RPMI8226 (cell line): ENCODE measurements at places on chromosomes 2 and 18.
A peak's percentile ranks its signal among the peaks of the same experiment; 100 is the strongest.

DNA sequence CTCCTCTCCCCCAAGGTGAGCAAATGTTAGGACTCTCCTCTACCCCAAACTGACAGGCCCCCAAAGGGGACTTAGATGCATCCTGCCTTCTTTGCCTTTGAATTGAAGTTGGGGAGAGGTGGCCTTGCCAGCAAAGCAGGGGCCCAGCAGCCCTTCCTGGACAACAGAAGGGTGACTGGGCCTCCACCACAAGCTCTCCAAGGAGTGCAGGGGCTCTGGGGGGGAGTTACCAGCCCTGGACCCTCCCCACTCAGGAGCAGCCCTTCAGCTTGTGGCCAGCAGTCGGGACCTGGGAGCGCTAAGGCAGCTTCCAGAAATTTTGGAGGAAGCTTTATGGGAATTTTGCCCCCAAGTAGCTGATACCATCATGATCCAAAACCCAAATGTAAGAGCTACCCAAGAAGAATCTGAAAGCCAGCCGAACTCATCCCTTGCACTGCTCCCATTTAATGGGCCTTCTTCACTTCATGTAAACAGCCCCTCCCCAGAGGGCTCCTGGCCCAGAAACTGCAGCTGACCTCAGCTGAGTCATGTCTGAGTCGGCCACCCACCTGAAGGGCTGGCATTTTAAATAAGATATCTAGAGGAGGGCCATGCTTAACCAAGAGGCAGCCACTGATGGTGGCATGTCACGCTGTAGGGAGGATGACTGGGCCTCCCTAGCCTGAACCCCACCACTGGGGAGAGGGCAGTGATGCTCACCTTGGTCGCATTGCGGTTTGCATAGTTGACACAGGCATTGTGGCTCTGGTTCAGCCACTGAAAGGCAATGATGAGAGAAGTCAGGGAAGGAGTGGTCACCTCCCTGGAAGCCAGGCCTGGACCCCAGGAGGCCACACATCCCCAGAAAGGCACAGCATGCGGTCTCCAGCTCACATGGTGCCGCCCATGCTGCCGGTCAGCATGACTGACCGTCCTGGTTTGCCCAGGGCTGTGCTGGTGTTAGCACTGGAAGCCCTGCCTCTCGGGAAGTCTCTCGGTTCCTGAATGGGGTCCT is 71.5 kb downstream of the SFXN5 start:
- no peak for DNase-seq

DNA sequence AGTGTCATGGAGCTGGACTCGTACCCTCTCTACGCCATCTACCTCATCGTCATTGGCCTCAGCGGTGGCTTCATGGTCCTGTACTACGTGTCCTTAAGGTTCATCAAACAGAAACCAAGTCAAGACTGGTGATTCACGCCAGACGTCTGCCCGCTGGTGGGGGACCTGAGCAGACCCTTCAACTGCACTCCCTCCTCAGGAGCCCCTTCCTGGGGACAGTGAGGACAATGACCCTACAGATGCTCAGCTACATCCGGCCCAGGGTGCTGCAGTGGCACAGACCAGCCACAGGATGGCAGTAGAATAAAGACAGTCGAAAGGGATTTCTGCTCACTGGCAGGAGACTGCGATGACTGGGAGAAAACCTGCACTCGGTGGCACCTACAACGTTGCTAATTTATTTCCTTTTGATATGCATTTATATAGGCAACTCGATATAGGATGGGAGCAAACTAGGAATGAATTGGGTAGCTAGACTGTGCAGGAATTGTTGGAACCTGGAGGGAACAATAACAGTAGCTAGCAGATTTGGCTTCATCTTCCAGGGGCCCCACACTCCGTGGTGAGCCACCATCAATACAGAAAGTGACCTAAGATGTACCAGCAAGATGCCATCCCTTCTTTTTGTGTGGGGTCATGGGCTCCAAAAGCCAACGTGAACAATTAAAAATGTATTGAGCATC is 39.2 kb downstream of the ABCG8 start:
- peak; percentile 66 for DNase-seq

DNA sequence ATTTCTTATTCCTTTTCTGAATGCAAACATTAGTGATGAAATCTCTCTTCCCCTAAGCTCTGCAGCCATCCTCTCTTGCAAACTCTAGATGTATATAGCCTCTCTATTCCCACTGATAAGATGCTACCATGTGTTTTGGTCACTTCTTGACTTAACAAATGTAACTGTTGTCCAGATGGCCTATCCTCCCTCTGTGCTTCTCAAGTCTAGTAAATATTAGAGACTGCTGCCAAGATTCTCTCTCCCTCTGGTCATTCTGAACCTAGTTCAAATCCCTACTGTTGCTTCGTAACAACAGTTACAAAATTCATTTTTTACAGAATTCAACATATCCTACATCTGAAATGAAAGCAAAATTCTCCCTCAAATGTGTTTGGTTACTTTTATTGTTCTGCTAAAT is 156.6 kb downstream of the TXNL1 start:
- no peak for DNase-seq

GRCh38 chr18:25535495-25535894 is 183.5 kb upstream of the ZNF521 start:
- DNase-seq = no peak

- DNase-seq = no peak
These were observed 152.8 kb downstream of the EHBP1 start for GRCh38 chr2:62858231-62858832.

GRCh38 chr2:100703213-100703612 is 116.7 kb upstream of the NPAS2 start:
- DNase-seq = no peak

GRCh38 chr2:239193925-239194677 is 206.7 kb downstream of the HDAC4 start:
- no peak for DNase-seq

DNA sequence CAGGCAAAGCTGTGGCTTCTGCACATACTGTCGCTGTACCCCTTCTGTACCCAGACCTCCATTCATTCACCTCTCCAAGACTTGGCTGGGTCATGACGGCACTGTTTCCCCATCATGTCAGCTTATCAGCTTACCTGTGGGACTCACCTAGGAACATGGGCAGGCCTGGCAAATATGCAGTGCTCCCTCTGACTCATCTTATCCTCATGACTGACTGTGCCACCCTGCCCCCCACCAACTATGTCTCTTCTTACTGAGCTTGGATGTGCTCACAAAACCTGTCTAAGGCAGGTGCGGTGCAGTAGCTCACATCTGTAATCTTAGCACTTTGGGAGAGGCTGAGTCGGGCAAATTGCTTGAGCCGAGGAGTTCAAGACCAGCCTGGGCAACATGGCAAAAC is 152.4 kb downstream of the MGAT5 start:
- DNase-seq = no peak

DNA sequence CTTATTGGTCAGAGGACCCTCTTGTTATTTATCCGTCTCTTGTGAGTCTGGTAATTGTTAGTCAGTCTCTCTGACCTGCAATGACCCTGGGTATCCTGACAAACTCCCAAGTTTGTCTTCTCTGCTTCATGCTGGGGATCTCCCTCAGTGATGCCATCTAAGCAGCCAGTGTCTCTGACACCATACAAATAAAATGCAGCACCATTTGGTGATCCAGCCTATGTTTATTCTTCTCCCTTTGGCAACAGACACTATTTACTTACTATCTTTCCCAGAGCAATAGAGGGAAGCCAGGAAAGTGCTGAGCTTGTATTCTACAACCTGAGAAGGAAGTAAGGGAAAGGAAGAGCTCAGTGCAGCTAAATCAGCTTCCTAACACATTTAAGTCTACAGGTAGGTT is 15.9 kb downstream of the SERPINE2 start:
- no peak for DNase-seq

- DNase-seq = no peak
These were observed 90.1 kb upstream of the RAB12 start for GRCh38 chr18:8519102-8519501.

DNA sequence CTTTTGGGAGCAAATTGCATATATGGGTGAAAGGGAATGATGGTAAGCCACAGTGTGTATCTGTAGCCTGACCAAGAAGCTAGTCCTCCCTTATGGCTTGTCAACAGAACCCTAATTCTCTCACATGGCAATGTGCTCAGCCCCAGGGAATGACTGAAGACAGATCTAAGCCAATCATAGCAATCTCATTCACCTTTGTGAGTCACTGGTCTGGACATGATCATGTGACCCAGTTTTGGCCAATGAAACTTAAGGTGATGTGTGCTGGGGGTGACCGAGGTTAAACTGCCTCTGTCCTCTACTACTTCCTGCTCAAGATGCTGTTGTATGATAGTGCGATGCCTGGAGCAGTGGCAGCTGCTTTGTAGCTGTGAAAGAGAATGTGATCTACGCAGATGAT is 491.2 kb upstream of the HS6ST1 start:
- DNase-seq = no peak

DNA sequence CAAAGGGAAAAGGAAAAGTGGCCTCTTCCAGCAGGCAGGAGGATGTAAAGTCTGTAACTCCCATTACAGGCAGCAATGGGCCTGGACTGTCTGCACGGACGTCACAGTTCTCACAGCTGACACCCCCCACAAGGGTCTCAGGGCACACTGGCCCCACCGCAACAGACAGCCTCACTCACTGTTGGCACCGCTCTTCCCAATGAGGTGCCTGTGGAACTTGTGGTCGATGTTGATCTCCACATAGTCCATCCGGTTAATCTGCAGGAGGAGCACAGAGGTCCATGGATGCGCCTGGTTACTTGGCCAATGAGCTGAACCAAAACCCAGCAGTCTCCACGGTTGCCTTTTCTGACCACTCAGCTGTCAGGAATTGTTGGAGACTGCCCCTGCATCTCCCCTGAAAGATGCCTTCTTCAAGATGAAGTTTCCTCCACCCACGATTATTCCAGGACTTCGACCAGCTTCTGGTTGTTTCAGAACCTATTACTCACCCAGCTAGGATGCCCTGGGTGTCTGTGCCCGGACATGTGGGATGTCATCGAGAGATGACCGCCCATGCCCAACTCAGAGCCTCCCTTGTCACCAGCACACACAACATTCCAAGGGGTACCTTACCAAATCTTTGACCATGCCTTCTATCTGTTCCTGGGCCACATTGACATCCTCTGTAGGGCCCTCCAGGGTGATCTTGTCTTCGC is 62.5 kb downstream of the HDLBP start:
- DNase-seq = no peak

GRCh38 chr2:208255557-208256106 is 761 bp upstream of the IDH1 start:
- DNase-seq = no peak

DNA sequence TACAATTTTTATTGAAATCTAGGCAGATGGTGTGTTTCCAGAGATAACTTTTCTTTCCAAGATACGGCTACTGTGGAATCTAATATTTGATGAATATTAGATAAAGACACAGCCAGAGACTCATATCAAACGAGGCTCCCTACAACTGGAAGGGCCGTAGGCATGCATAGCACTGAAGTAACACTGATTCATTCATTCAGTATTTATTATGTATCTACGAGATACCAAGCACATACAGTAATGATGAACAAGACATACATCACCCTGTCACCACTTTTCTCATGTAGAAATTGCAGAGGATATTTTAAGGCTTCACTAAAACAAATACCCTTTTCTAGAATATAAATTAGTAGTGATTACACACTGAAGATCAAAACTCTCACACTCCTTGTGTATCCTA is 74.5 kb downstream of the KCTD18 start:
- DNase-seq = no peak

- no peak for DNase-seq
These were observed 4.8 kb downstream of the DHRS9 start for GRCh38 chr2:169073963-169074751.

DNA sequence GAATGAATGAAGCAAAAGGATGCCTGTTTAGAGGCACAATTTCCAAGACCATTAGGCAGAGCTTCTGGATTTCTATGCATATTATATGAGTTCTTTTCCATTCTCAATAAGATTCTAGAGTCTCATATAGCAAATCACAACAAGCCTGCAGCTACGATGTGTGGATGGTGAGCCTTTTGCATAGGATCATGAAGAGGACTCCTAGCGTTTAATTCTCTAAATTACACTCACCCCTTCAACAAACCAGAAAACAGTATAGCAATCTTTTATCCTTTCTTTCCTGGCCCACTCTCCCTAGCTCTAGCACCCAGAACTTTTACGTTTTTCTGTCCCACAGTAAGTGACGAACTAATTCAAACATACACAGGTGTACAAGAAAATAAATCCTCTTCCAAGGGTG is 293.1 kb upstream of the KLHL29 start:
- no peak for DNase-seq

- DNase-seq = no peak
These were observed 390.3 kb downstream of the NRXN1 start for GRCh38 chr2:50641633-50642032.

GRCh38 chr2:10832203-10832936 is 19.8 kb upstream of the PDIA6 start:
- peak; percentile 92 for DNase-seq

- no peak for DNase-seq
These were observed 98.7 kb upstream of the POU3F3 start for GRCh38 chr2:104755026-104755878.

- DNase-seq = no peak
These were observed 6.7 kb upstream of the TNFAIP6 start for GRCh38 chr2:151350579-151351195.

DNA sequence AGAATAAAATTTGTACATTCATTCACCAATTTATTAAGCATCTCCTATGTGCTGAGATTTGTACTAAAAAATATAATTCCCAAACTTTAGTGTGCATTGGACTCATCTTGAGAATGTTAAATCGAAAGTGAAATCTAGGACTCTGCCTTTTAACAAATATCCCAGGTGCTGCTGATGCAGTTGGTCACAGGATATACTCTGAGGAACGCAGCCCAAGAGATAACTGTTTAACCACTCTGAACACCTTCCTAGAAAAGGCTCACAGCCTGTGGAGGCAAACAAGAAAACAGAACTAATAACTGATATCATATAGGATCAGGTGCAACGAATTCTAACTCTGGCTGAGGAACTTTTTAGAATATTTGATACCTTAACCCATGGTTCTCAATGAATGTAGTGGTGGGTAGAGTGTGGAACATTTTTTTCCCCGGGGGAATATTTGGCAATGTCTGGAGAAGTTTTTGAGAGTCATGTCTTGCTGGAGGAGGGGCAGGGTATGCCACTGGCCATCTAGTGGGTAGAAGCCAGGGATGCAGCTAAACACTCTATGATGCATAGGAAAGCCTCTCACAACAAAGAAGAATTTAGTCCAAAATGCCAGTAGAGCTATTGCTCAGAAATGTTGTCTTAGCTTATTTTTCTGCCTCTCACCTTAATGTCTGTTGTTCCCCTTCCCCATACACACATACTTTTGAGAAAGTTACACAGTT is 96.5 kb downstream of the EHBP1 start:
- DNase-seq = peak; percentile 15

GRCh38 chr2:18473241-18474181 is 86.9 kb downstream of the RDH14 start:
- DNase-seq = no peak
